Effector CD4-positive, alpha-beta T cell (primary cell): ENCODE measurements at places on chromosomes 7 and 10.

- DNase-seq: no peak
Measured at GRCh38 chr10:4285121-4285520, 500.1 kb upstream of the KLF6 start.

DNA sequence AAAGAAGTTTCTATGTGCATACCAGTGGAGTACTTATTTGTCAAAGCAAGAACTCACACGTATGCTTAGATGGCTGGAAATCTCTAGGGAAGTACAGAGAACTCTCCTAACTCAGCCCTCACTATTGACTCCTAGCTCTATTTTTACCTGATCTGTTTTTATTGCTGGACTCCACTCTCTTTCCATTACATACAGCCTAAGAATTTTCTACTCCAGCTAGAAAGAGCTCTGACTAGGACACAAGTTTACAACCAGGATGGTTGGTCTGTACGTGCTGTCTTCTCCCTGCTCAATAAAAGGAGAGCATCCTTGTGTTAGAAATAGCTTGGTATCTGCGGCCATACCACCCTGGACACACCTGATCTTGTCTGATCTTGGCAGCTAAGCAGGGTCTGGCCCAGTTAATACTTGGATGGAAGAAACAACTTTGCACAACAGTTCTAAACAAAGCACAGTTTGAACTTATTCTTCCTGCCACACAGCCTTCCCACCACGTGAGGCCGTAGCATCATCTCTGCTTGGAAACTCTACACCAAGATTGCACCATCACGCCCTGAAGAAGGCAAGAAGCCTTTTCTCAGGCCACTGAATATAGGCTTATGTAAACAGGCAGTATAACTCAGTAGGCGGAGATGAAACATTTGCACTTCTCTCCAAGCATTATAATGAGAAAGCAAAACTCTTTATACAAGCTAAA is 50.7 kb downstream of the KCNMA1 start:
- no peak for DNase-seq

- no peak for DNase-seq
Measured at GRCh38 chr10:79377557-79378382, 30.5 kb downstream of the PPIF start.

- no peak for DNase-seq
Measured at GRCh38 chr10:84193846-84194423, 402 bp upstream of the CDHR1 start.

DNA sequence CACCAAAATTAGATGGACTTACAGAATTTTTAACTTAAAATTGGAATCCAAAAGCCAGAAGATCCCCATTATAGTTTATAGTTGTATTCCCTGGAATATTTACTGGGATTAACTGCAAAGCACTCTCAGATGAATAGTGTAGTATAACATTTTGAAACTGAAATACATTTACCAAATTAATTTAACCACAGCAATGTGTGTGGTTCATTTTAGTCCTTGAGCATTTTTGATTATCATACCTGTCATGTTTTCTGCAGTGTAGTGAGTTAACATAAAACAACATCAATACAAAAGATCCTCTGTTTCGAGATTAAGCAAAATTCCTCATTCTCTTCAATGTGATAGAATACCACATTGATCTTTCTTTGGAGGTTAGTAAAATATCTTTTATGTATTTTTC is 3.7 kb downstream of the VIM start:
- DNase-seq: no peak

- DNase-seq: no peak
Measured at GRCh38 chr7:17669204-17669603, 271.1 kb downstream of the SNX13 start.

DNA sequence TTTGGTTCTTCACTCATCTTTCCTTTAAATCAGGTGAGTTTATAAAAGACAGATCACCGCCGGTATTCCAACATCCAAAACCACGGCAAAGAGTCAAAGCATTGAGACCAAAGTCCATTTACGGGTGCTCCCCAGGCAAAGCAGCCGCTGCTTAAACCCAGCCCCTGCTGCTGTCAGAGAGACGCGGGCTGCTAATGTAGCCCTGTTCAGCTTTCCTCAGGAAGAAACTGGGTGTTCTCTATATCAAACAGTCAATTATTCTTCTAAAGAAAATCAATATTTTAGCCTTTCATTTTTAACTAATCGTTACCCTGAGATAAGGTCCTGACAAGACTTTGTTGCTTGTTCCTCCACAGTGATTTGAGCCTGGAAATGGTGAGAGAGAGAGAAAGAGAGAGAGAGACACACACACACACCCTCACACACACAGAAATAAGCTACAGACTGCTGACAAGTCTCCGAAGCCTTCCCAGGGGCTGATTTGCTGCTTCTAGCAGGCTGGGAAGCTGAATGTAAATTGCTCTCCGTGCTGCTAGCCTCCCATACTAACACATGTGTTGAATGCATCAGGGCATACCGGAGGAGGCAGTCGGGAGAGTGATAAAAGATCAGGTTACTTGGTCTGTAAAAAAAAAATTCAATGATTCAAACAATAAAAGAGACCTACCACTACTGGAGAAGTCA is 183.0 kb upstream of the ANK3 start:
- no peak for DNase-seq

DNA sequence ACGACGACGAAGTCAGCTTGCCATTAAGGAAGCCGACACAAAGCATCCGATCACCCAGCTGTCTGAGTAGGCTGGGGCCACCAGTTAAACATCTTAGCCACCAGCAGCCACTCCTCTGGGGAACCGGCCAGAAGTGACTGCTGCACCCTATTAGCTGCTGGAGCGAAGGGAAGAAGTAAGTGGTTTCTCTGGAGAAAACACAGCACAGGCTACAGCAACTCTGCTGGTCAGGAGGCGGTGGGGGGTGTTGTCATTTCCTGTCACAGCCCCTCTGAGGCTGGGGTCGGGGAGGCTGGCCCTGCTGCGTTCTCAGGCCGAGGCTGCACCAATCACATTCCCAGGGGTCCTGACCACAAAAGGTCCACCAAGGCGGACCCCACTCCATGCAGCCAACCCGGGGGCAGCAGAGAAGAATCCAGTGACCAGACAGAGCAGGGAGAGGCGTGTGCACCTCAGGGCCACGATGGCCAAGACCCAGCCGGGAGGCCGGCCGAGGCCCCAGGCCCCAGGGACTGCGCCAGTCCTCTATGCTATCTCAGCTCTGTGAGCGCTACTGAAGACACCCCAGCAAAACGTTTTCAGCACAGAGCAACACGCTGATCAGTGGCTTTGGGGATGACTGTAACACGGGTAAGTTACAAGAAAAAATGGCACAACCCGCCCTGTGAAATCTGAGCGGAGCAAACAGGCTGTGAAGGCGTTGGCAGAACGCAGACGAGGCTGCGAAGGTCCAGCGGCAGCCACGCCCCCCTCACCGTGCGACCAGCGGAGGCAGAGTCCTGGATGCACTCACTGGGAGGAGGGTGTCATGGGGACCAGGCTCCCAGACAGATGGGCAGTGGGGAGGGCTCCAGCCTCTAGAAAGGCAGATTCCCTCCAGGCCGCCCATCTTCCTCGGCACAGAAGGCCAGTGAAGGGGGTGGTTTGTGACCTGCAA is 24.8 kb downstream of the STK32C start:
- DNase-seq: no peak

GRCh38 chr10:113091920-113092319 is 141.9 kb downstream of the TCF7L2 start:
- DNase-seq: no peak

DNA sequence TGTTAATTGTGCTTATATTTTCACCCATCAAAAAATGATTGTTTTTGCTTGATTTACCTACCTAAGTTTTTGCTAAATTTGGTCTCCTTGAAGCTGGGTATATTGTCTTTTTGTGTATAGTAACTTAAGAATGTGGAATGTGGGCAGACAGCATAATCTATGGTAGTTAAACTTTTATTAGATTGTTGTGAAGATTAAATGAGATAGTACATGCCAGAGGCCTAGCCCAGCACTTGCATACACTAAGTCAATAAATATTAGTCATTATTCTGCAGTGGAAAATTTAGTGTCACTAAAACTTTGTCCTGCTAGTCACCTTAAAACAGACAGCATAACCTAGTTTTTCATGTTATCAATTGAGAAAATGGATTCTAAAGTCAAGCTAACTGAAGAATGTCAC is 19.3 kb upstream of the RPA3 start:
- no peak for DNase-seq

DNA sequence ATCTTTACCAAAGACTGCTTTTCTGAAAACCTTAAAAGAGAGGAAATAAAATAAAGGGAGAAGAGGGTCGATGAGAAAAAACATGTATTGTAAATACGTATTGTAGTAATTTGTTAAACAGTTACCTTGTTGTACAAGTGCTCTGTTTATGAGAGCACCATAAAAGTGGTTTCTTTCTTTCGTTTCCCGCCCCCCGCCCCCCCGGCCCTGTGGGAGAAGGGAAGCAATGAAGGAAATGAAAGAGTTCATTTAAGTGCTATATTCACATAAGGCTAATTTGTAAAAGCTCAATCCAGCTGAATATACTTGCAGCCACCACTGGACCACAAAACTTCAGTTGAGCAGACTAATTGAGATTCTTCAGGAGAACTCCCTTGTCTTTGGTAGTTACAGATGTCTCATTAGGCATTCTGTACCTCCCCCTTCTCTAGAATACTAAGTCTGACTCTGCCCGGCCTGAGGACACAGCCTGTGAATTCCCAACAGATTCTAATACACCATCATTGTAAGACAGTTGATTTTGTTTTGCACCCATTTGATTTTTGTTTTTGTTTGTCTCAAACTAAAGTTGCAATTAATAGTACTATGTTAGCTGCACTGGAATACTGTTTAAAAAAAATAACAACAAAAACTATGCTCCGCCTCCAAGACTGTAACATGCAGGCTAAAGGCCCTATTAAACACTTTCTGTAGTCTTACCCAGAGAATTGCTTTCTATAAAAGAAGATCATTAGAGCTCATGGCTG is 124.9 kb downstream of the ARHGAP12 start:
- no peak for DNase-seq
